ENCODE measurements at places on chromosomes 2 and 18. TPM values are rescaled to one million over a fixed set of nuclear protein-coding genes. Genes with fewer than 3 reads are reported as not detected.

GRCh38 chr2:200624658-200625057 is 38.8 kb downstream of the AOX1 start:
- no peak for DNase-seq

- DNase-seq, result no peak
Measured at GRCh38 chr2:8059255-8059654, 622.6 kb upstream of the ID2 start.

DNA sequence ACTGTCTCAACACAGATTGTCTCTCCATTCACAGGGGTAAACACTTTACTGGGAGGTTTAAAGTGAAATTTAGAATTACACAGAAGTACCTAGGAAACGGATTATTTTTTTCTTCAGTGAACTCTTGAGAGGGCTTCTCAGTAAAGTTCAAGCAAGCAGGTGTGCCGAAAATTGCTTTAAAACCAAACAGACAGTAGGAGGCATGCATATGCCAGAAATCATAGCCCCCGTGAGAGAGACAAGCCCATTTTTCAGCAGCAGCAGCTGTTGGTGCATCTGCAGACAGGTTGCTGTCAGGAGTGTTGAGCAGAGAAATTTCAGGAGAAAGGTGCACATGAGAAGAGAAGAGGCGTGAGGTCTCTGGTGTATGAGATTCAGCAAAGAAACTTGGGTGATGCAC is 2115.5 kb upstream of the CELF4 start:
- peak; percentile 9 for DNase-seq

DNA sequence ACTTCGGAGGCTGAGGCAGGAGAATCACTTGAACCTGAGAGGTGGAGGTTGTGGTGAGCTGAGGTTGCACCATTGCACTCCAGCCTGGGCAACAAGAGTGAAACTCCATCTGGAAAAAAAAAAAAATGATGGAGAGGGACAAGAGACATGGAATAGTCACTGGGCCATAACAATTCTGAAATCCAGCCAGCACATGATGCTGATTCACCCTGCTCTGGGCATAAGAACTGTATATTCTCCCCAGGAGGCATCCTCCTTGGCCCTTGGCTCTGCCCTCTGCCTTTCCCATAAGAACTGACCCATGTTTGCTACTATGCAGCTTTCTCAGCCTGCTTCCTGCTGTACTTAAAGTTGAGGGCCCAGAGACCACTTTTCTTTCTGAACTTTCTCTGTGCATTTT is 297.7 kb downstream of the GBX2 start:
- no peak for DNase-seq

- no peak for DNase-seq
Measured at GRCh38 chr2:105252271-105252670, 10.7 kb downstream of the GPR45 start.

Gene DUSP11
- 19.8 TPM for total RNA-seq

- no peak for DNase-seq
Measured at GRCh38 chr18:58580078-58580477, 48.8 kb downstream of the ALPK2 start.

Gene SRD5A2
- total RNA-seq, result not detected

DNA sequence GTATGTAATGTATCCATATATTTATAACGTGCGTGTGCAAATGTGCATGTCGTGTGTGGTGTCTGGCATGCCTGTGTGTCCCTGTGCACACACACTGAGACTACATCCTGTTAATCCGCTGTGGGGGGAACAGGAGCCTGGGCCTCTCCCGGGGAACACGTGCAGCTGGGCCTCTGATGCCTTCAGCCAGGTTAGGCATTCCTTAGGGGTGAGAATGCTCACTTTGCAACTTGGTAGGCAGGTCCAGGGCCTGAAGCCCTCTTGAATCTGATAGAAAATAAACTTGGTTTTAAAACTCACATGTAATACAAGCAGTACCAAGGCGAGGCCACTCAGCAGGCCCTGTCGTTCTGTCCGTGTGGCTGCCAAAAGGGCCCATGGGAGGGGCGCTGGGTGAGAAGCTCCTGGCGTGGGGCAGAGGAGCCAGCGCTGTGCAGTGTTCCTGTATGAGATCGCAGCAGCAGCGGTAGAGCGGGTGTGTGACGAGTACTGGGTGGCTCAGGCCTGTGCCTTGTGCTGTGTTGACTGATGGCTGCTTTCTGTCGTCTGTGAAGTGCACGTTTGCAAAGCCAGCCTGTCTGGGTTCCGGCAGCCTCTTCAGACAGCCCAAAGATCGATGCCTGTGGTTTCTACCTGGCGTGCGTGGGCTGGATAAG is 16.2 kb downstream of the SALL3 start:
- DNase-seq, result no peak

DNA sequence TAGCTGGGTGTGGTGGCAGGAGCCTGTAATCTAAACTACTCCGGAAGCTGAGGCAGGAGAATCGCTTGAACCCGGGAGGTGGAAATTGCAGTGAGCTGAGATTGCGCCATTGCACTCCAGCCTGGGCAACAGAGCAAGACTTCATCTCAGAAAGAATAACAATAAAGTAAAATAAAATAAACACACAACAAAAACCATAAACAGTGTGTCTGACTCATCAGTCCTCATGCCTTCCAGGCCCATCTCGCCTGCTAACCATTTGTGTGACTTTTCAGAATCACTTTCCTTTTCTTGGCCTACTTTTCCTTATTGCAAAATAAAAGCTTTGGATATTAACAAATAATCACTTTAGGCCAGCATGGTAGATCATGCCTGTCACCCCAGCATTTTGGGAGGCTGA is 42.0 kb upstream of the ASXL2 start:
- peak; percentile 43 for DNase-seq

- DNase-seq, result no peak
Measured at GRCh38 chr18:66687635-66688034, 83.7 kb upstream of the CDH19 start.

GRCh38 chr2:130766037-130766436 is 10.7 kb downstream of the AMER3 start:
- DNase-seq, result no peak

Gene ATP8B1
- total RNA-seq, result 10.5 TPM

DNA sequence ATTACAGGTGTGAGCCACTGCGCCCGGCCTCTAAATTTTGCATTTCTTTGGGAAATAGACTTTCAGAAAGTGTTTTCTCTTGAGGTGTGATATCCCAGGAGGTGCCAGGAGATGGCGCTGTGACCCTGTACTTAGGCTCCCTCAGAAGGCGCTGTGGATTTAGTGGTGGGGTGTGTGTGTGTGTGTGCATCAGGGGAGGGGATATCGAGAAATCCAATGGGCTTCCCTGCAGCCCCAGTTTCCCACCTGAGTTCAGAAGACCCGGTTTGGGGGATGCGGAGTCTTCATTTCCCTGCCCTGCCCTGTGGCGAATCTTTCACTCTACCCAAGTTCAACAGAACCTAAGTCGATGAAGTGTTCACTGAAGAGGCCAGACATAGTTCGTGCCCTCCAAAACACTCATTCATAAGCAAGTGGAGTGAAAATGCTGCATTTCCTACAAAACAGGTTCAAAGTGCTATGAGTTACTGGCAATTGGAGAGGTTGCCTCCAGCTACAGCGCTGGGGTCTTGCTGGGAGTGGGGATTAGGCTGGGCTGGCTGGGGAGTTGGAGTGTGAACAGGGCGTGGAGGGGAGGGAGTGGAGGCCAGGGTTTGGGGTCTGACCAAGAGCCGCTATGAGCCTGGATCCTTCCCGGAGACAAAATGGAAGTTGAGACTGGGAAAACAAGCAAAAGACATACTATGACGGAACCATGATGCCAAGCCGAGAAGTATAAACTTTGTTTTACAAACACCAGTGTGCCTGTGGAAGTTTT is 6.5 kb upstream of the WNT6 start:
- DNase-seq, result peak; percentile 67

DNA sequence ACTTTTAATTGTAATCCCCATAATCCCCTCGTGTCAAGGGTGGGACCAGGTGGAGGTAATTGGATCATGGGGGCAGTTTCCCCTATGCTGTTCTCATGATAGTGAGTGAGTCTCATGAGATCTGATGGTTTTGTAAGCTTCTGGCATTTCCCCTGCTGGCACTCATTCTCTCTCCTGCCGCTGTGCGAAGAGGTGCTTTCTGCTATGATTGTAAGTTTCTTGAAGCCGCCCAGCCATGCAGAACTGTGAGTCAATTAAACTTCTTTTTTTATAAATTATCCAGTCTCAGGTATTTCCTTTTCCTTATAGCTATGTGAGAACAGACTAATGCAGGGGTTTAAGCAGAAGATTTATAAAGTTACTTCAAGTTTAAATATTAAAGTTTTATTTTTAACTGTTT is 655.2 kb downstream of the EPHA4 start:
- no peak for DNase-seq

- peak; percentile 87 for DNase-seq
Measured at GRCh38 chr18:49249521-49249920, 210.9 kb downstream of the DYM start.

- no peak for DNase-seq
Measured at GRCh38 chr2:144470816-144471215, 49.1 kb downstream of the ZEB2 start.

- no peak for DNase-seq
Measured at GRCh38 chr18:53864770-53865169, 359.7 kb downstream of the MBD2 start.

DNA sequence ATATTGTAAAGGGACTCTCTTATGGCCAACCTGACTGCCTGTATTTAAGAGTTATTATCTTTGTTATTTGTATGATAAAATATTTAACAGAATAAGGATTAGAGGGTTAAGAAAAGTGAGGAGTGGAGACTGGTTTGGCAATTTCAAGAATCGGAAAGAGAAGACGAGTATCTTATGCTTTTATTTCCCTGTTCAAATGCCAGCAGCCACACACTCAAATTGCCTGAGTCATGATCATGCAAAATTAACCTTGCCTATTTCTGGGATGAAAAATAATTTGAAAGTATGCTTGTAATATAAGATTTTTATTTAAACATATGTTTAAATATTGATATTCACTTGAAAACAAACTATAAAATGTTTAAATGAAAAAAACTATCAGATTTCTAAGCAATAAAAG is 188.6 kb downstream of the CD226 start:
- DNase-seq, result no peak

DNA sequence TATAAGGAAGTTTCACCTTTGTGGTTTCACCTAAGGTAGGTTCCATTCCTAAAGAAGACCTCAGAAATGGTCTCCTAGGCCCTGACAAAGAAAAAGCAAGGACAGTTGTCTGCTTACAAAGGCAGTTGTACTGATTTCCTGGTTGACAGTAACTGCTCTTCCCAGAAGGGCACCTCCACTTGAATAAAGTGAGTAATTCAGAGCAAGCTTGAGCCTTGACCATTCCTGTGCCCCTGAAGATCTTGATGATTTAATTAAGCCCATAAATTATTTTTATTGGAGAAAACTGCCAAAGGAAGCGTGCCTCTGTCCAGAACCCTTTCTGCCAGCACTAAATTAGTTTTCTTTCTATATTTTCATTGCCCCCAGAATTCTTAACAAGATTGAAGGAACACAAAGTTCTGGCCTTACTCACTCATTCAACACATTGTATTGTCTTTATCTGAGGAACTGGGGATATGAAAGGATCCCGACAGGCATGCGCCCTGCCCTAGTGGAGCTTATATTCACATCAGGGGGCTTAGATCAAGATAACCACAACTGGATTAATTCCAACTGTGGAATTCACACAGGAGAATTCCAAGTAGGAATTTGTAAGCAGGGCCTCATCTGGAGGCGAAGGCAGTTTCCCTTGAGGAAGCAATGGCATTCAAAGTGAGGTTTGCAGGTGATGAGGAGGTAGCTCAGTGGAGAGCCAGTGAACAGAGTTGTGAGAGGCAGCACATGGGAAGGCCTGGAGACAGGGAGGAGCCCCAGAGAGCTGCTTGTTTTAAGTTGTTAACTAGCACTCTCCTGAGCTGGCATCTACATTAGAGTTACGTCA is 21.2 kb downstream of the PTRHD1 start:
- DNase-seq, result no peak

- DNase-seq, result no peak
Measured at GRCh38 chr2:171787333-171788072, 100.2 kb downstream of the DYNC1I2 start.

Gene TMEM127
- total RNA-seq, result 23.2 TPM

GRCh38 chr18:45962461-45962860 is 4.7 kb downstream of the EPG5 start:
- DNase-seq, result peak; percentile 44

GRCh38 chr2:79887747-79888374 is 375.0 kb downstream of the CTNNA2 start:
- peak; percentile 73 for DNase-seq

DNA sequence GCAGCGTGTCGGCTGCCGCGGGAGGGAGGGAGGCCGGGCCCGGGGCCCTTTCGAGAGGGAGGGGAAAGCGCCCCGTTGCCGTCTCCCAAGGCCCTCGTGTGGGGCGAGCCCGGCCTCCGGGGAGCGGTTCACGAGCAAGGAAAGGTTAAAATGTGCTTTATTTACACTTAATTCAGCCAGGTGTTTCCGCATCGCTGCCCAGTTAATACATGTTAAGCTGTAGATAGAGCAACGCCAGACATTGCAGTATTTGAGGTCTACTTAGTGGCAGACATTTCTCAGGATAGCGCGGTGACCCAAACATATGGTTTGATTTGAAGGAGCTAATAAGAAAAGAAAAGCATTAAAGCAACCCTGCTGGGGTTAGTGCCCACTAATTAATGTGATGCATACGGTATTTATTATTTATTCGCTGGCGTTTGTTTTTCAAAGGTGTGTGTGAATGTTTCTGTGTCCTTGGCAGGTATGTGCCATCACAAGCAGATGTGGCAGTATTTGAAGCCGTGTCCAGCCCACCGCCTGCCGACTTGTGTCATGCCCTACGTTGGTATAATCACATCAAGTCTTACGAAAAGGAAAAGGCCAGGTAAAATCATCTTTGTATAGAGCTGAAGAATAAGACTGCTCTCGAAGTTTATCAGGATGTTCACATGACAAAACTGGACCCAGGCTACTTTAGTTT is 571 bp downstream of the EEF1B2 start:
- peak; percentile 53 for DNase-seq

- DNase-seq, result no peak
Measured at GRCh38 chr2:24233321-24233720, 58.5 kb downstream of the FAM228A start.

Gene UGT1A3
- not detected for total RNA-seq

Gene UGT1A7
- total RNA-seq, result not detected

DNA sequence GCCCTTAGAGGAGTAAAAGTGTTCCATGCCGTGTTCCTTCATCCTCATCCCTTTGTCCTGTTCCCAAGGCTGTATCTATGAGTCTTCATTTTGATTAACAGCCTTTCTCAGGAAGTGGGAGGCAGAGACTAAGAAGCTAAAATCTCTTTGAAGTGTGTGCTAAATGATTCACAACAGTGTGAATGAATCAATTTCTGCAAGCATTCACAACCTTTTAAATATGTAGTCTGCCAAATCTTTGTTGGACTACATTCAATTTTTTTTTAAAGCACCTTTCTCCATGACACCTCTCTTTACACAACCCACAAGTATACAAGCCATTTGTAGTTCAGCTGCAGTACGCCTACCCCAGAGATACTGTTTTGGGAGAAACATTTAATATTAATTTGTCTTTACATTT is 408.6 kb upstream of the FANCL start:
- DNase-seq, result no peak

Data from lung microvascular endothelial cell (primary cell).